ENCODE measurements at places on chromosomes 7 and 10.

GRCh38 chr10:122464586-122464985 is 3.2 kb downstream of the HTRA1 start:
- no peak for DNase-seq

GRCh38 chr10:7666253-7667023 is at the start of gene ITIH5:
TSS of gene ITIH5 (minus strand) at chr10:7666966. CDS start at chr10:7666892, 74 bp downstream.
- no peak for DNase-seq

GRCh38 chr7:7569081-7569527 is 2.4 kb downstream of the MIOS start:
- no peak for DNase-seq

- DNase-seq = no peak
Measured at GRCh38 chr10:3972460-3973301, 187.7 kb upstream of the KLF6 start.

DNA sequence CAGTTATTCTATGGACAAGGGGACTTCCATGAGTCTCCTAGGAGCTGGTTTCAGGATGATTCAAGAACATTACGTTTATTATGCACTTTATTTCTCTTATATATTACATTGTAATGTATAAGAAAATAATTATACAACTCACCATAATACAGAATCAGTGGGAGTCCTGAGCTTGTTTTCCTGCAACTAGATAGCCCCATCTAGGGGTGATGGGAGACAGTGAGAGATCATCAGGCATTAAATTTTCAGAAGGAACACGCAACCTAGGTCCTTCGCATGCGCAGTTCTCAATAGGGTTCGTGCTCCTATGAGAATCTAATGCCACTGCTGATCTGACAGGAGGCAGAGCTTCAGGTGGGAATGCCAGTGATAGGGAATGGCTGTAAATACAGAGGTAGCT is 137.9 kb downstream of the ANKRD30A start:
- no peak for DNase-seq

DNA sequence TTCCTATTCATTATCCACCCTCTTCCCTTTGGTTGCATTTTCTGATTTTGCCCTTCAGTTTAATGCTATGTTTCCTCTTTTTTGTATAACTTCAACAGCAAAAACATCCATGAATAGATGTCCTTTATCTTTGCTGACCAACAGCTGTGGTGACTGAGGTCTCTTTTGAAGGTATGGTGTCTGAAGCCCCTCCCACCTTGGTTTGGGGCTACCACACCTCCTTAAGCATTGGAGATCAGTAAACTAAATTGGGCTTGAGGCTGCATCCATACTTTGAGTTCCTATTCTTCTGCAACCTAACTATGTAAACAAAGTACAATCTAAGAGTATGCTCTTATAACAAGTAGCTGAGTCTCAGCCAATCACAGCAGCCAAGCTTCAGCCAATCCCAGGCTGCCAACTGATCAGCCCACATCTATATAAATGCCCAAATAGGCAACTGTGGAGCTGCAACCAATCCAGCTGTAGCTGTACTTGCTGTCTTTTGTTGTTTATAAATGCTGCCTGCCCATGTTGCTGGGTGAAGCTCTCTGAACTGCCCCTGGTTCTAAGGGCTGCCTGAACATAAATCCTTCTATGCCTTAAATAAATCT is 69.4 kb upstream of the PDLIM1 start:
- no peak for DNase-seq

- DNase-seq = no peak
Measured at GRCh38 chr10:76086170-76086760, 654.8 kb downstream of the LRMDA start.

- DNase-seq = peak; percentile 29
Measured at GRCh38 chr10:92575961-92576360, 2.1 kb upstream of the IDE start.

DNA sequence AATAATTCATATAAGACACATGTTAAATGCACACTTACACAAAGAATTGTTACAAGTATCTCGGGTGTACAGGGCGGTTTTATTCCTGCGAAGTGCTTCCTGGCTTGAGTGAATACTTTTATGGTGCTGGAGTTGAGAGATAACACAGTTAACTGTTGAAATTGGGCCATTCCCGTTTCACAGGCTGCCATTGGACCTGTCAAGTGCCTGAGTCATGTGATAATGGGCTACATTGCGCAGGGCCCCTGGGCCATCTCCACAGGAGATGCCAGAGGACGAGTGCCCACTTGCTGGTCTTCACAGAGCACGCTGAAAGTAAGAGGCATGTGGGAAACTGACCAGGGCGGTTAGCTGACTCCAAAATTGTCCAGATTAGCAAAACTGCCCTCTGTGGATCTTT is 4.8 kb downstream of the FBH1 start:
- no peak for DNase-seq

DNA sequence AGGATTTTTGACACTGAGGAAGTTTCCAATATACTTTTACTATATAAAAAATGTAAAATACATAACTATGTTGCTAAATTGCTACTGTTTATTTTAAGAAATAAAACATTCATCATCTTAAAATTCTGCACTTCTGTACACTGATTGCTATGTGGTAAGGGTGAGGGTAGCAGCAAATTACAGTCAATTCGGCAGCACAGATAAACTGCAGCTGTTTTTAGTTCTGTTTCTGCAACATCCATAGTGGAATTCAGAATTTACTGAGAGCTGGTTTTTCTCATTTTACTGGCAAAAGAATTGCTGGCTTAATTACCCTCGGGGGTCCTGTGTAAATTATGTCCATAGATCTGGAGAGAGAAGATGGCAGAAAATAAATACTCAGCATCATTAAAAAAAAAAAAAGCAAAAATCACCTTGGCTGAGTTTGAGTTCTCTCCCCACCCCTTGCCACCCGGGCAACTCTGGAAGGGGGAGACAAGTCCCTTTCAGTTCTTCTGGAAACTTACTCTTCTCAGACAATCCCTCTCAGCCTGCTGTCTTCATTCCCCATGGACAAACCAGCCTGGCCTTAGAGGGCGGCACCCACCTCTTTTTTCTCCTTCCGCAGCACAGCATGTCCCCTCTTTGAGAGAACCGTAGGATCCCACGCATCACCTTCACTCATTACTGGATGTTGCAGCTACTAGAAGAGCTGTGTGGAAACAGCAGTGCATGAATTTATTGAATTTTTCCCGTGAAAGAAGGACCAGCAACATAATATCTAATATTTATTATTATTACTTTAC is 501.1 kb upstream of the CELF2 start:
- DNase-seq = no peak

GRCh38 chr7:2477447-2478398 is 1.5 kb upstream of the GRIFIN start:
- DNase-seq = no peak

- DNase-seq = no peak
Measured at GRCh38 chr7:71682841-71683781, 551.2 kb downstream of the GALNT17 start.

GRCh38 chr10:88893611-88894010 is 13.6 kb downstream of the STAMBPL1 start:
- DNase-seq = no peak

DNA sequence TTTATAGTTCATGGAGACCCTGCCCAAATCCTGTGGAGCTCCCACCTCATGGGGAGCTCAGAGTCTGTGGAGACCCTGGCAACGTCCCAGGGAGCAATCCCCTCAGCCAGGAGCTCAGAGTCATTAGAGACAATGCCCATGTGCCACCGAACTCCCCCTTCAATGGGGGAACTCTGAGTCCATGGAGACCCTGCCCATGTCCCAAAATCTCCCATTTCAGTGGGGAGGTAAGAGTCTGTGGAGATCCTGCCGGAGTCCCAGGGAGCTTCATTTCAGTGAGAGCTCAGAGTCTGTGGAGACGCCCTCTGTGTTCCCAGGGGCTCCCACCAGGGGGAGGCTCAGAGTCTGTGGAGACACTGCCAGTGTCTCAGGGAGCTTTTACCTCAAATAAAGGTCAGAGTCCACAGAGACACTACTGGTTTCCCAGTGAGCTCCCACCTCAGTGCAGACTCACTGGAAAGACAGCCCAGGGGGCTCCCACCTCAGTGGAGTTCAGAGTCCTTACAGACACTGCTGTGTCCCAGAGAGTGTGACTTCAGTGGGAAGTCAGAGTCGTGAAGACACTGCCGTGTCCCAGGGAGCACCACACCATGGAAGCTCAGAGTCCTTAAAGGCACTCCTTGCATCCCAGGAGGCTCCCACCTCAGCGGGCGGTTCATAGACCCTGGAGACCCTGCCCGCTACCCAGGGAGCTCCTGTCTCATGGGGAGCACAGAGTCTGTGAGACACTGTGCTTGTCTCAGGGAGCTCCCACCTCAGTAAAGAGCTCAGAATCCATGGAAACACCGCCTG is 5.0 kb downstream of the MYO1G start:
- no peak for DNase-seq

DNA sequence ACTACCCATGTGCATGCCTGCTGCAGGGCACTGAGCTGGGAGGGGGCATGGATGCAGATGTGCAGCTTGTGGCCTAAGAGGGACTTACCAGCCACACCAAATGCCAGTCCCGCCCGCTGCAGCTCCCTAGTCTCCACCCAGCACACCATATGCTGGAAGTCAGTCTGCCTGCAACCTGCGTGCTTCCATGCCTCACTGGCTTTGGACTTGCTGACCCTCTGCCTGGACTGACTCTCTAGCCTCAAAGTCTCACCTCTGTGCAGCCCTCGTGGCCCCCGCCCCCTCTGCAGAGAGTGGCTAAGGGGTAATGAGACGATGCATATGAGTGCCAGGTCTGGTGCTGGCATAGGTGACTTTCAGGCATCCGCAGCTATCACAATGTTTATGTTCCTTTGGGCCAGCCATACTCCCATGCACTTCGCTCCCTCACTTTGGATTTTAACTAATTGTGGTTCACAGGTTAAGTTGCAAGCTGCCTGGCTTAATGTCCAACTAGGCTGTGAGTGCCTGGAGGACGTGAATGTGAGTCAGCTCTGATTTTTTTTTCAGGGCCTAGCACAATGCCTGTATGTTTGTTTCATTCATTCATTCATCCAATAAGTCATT is 21.7 kb downstream of the TRIM8 start:
- no peak for DNase-seq

DNA sequence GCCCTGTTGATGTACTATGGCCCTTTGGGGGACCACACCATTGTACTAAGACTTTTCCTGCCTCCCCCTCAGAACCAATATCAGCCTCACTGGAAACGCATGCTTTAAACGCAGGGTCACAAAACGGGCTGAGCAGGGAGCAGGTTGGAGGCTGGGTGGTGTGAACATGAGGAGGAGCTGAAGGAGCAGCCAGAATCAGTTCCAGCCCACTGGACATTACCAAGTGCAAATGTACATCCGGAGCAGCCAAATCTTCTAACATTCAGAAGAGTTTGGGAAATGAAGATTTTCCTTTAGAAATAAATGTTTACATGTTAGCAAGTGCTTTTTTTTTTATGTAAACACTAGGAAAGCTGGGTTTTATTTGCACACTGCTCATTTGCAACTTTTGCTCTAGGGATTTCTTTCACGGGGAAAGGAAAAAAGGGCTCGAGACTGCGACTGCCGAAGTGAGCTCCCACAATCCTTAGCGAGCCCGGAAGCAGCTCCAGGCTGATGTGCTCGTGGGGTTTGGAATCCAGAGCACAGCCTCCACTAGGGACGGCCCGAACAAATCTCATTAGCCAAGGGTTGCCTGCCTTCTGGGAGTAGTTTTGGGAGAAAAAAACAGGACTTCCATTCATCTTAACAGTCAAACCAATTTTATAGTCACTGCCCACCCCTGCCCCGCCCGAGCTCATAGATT is 108.0 kb upstream of the YAE1 start:
- no peak for DNase-seq

- no peak for DNase-seq
Measured at GRCh38 chr7:30169579-30169978, 34.8 kb downstream of the MTURN start.

DNA sequence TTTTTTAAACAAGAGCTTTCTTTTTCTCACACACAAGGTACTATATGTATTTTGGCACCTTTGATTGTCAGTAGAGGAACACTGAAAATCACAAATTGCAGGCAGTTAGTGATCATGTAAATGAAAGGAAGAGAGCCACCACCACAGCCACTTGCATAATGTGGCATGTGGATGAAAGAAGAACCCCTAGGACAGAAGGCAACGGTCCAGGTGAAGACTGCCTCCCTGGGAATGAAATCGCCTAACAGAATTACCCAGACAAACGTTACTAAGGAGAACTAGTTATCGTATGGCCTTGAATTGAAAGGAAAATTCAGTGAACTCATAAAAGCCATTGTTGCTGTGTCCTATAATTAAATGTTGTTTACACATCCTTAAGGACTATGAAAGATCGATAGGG is 41.2 kb upstream of the PTPRZ1 start:
- DNase-seq = no peak

GRCh38 chr10:8071006-8071405 is 16.5 kb downstream of the GATA3 start:
- no peak for DNase-seq

DNA sequence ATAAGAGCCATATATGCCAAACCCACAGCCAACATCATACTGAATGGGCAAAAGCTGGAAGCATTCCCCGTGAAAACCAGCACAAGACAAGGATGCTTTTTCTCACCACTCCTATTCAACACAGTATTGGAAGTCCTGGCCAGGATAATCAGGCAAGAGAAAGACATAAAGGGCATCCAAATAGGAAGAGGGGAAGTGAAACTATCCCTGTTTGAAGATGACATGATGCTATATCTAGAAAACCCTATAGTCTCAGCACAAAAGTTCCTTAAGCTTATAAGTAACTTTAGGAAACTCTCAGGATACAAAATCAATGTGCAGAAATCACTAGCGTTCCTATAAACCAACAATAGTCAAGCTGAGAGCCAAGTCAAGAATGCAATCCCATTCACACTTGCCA is 23.8 kb upstream of the STARD3NL start:
- DNase-seq = no peak

- no peak for DNase-seq
Measured at GRCh38 chr7:32073533-32073932, 3.3 kb upstream of the PDE1C start.

GRCh38 chr7:76314042-76314721 is 11.7 kb downstream of the HSPB1 start:
- peak; percentile 72 for DNase-seq

- no peak for DNase-seq
Measured at GRCh38 chr7:110645060-110645459, 445.9 kb upstream of the LRRN3 start.

GRCh38 chr7:88539518-88539917 is 220.0 kb upstream of the ZNF804B start:
- DNase-seq = no peak

DNA sequence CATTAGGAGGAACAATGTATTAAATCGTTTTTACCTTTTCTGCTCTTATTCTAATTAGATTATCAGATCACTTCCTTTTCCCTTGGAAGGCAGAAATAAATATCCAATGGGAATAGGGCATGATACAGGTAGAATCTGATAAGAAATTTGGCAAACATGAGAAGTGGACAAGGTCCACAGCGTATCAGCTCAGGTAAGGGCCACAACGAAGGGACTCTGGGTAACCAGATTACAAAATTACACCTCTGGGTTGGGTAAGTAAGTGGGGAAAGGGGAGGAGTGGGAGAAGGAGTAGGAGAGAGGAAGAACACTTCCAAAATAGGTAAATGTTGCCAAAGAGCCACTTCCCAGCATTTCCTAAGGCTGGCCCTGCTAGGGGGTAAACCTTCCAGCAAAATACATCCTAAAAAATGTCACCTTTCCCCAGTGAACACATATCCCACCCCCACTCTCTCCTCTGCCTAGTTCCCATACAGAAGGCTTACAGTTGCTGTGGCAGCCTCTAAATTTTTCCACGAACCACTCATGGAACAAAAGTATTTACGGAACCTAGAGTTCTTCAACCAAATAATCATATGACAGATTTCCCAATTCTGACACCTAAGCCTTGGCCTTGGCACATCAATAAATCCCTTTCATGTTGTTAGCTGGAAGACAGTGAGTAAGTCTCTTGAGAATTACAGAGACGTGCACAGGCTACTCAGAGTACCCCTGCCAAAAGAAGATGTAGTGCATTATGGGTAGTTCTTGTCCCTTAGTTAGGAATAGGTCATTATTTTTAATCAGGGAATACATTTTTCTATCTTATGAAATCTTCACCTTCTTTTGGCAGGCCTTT is 51.5 kb upstream of the DLX6 start:
- no peak for DNase-seq

Measured in fibroblast of skin of left quadriceps (primary cell).